Right cardiac atrium (tissue), 5 donors: ENCODE measurements at places on chromosomes 4 and X. TPM values are rescaled to one million over a fixed set of nuclear protein-coding genes. Genes with fewer than 3 reads are reported as not detected.

The ETNPPL gene
- 7.0 TPM for polyA plus RNA-seq

The ABRAXAS1 gene
- 3.0 TPM for polyA plus RNA-seq

The RASSF6 gene
- polyA plus RNA-seq: not detected

The ELK1 gene
- 16.7 TPM for polyA plus RNA-seq

The SATL1 gene
- 0.14 TPM for polyA plus RNA-seq

The ERVMER34-1 gene
- polyA plus RNA-seq: 2.3 TPM

The C4orf54 gene
- 2.2 TPM for polyA plus RNA-seq

The F11 gene
- polyA plus RNA-seq: not detected

The IL1RAPL1 gene
- polyA plus RNA-seq: 0.48 TPM

The GAGE12E gene
- polyA plus RNA-seq: not detected

The RAB39B gene
- polyA plus RNA-seq: 0.63 TPM

The GLA gene
- polyA plus RNA-seq: 20.7 TPM

The STAG2 gene
- 11.9 TPM for polyA plus RNA-seq

The USP51 gene
- 1.7 TPM for polyA plus RNA-seq

The SHISA3 gene
- 12.2 TPM for polyA plus RNA-seq

The PPP2R3B gene
- 114 TPM for polyA plus RNA-seq

The PPP1R3F gene
- polyA plus RNA-seq: 23.5 TPM

The NDNF gene
- polyA plus RNA-seq: 2.5 TPM

The GLOD5 gene
- not detected for polyA plus RNA-seq

The CPZ gene
- 1.5 TPM for polyA plus RNA-seq

The AFAP1 gene
- polyA plus RNA-seq: 7.8 TPM

The EDNRA gene
- polyA plus RNA-seq: 21.9 TPM

The SOWAHB gene
- not detected for polyA plus RNA-seq

The VCX2 gene
- polyA plus RNA-seq: not detected

The DIAPH2 gene
- polyA plus RNA-seq: 3.6 TPM

The SPANXD gene
- polyA plus RNA-seq: not detected

The MAP3K15 gene
- polyA plus RNA-seq: 0.45 TPM

The PNMA5 gene
- polyA plus RNA-seq: not detected

The STARD8 gene
- polyA plus RNA-seq: 6.0 TPM

The CT45A1 gene
- not detected for polyA plus RNA-seq

The MAGEA8 gene
- polyA plus RNA-seq: not detected

The AVPR2 gene
- polyA plus RNA-seq: 4.1 TPM

The SPANXN4 gene
- polyA plus RNA-seq: not detected

The FREM3 gene
- 0.02 TPM for polyA plus RNA-seq

The EMCN gene
- polyA plus RNA-seq: 21.8 TPM

The GDI1 gene
- 102 TPM for polyA plus RNA-seq

The NPY1R gene
- 4.5 TPM for polyA plus RNA-seq

The OTUD6A gene
- not detected for polyA plus RNA-seq

The ZAR1 gene
- not detected for polyA plus RNA-seq
